ENCODE measurements at places on chromosomes 1 and 21.

DNA sequence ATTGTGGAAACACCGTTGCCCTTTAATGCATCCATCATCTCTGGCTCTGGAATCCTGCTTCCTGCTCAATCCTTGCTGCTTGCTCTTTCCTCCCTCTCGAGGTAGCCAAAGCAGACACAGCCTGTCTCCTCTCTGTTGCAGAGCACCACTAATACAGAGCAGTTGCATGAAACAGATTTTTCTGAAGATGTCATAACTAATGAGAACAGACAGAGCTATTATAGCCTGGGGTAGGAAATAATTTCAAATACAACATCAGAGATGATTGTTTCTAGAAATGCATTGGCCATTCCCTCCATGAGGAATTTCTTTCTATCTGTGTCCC is 23.3 kb upstream of the ACBD6 start:
- DNase-seq: no peak

- no peak for DNase-seq
These were observed 233.9 kb downstream of the SLC45A1 start for GRCh38 chr1:8551613-8552489.

DNA sequence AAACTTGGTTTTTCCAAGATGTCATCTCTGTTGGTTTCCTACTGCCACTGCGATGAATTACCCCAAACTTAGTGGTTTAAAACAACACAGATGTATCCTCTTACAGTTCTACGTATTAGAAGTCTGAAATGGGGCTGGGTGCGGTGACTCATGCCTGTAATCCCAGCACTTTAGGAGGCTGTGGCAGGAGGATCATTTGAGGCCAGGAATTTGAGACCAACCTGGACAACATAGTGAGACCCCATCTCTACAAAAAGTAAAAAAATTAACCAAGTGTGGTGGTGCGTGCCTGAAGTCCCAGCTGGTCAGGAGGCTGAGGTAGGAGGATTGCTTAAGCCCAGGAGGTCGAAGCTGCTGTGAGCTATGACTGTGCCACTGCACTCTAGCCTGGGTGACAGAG is 57.2 kb upstream of the GRHL3 start:
- no peak for DNase-seq

- DNase-seq: no peak
These were observed 88.0 kb upstream of the AK4 start for GRCh38 chr1:65059930-65060538.

DNA sequence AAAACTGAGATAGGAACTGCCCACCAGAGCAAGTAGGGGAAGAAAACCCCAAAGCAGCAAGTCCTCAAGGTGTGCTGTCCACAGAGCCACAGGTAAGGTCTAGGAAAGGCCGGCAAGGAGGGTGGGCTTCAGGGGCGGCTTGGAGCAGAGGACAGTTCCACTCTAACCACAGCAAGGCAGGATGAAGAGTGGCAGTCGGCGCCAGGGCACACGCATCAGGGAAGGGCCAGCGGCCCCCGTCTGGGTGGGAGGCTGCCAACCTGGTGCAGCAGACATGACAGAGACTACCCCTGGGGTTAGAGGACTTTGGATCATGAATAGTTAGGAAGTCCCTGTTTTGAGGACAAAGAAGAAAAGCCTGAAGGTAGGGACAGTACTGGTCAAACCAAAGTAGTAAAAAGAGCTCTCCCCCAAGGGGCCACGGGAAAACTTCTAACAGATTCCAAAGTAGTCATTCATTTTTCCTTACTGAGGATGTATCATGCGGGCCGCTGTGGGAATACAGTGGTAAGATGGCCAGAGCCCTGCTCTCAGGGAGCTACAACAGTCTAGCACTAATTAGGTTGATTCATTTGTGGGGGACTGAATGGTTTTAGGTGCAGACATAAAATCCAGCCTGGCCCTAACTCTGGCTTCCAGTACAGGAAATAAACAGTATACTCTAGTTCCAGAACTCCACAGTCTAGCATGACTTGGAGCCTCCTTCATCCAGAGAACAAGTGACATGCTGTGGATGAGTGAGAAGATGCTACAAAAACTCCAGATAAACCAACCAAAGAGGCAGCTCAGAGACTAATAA is 3.5 kb upstream of the RAP1GAP start:
- no peak for DNase-seq

GRCh38 chr1:54977533-54978297 is 2.7 kb upstream of the TMEM61 start:
- no peak for DNase-seq

- DNase-seq: no peak
These were observed 127.1 kb downstream of the MAST2 start for GRCh38 chr1:45930258-45931150.

DNA sequence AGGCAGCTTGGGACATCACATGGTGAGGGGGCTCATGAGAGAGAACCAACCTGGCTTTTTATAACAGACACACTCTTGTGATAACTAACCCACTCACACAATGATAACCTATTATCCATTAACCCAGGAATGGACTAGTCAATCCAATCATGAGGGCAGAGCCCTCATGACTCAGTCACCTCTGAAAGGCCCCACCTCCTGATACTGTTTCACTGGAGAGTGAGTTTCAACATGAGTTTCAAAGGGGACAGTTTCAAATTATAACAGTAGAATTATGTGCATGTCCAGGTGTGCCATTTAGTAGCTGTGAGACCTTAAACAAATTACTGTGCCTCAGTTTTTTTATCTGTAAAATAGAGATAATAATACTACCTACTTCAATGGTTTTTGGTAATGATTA is 47.6 kb upstream of the PPP2R5A start:
- no peak for DNase-seq

- DNase-seq: no peak
These were observed 131.7 kb downstream of the HHIPL2 start for GRCh38 chr1:222416001-222416791.

DNA sequence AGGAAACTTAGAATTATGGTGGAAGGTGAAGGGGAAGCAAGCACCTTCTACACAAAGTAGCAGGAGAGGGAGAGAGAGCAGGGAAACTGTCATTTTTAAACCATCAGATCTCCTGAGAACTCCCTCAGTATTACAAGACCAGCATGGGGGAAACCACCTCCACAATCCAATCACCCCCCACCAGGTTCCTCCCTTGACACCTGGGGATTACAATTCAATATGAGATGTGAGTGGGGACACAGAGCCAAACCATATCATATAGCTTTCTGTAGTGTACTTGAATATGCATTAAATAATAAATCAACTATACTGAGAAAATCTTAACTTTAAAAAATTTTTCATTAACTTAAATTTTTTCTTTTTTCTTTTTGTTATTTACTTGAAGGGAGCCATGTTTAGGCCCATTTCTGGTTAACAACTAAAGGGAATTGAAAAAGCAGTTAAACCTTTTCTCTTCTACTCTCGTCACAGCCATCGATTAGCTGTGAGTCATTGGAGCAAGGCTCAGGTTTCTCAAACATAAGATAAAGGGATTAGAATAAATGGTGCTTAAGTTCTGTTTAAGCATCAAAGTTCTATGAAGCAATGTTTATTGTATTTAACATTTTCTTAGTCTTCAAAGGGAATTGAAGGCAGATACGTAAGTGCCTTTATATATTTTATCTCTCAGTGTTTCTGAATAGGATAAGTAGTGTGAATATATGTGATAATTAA is 72.2 kb upstream of the DPT start:
- no peak for DNase-seq
